NCI-H2029 treated with DMSO at 0.1 percent for 48 hours (cell line): ENCODE measurements at places on chromosomes 13 and 19.

- no peak for DNase-seq
Measured at GRCh38 chr19:13887517-13887916, 10.6 kb downstream of the NANOS3 start.

DNA sequence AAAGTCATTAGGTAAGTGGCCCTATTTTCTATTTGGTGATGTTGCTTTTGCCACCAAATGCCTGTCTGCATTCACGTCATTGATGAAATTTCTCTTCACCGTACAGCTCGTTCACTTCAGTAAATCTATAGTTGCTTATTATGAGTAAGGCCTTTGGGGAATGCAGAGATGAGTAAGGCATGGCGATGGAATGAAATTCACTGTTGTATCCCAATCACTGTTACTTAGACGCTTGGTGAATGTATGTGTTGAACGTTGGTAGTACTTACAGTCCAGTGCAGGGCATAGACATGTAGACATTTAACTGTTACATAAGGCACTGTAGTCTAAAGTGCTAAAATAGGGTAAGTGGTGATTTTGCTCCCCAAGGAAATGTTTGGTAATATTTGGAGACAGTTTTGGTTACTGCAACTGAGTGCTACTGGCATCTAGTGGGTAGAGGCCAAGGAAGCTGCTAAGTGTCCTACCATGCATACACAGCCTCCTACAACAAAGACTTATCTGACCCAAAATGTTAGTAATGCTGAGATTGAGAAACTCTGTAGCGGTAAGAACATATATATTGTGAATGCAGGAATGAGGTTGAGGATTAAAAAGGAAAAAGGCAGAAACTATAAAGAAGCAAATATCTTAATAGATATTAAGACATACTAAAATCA is 5.8 kb downstream of the AKAP11 start:
- no peak for DNase-seq

DNA sequence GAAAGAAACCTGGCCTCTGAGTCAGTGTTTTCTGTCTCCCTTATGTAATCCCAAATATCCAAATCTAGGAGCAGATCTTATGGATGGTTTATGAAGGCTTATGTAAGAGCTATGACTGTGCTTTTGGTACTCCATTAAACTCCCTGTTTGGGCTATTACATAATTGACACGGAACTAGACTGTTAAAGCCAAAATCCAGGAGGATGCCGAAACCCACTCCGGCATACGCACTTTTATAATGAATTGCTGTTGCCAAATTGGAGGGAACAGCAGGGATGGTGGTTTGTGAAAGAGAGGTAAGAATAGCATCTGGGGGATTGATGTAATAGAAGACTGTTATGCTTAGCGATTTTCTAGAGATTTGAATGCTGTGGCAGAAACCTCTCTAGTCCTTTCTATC is 2.0 kb downstream of the MTUS2 start:
- no peak for DNase-seq

DNA sequence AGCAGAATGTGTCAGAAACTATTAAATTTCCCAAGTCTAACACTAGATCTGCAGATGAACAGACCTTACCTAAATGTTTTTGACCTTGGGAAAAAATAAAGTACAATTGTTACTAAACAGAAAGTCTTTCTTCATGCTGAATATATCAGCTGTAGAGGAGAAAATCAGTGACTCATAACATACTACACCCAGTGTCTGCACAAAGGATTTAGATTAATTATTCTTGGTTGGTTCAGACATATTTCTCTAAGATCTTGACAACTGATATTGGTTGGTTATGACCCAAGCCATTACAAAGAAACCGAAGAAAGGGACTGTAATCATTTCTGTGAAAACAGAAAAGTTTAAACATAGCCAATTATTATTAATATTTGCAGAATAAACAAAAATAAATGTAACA is 225.1 kb downstream of the HS6ST3 start:
- no peak for DNase-seq

GRCh38 chr13:73433458-73433857 is 374.7 kb downstream of the KLF5 start:
- no peak for DNase-seq

GRCh38 chr13:106117640-106118039 is 417.8 kb downstream of the EFNB2 start:
- no peak for DNase-seq

- DNase-seq, result no peak
Measured at GRCh38 chr19:10587022-10587838, at the start of gene AP1M2. Gene AP1M2 (minus strand): TSS chr19:10587312. CDS start chr19:10587231, 81 bp downstream.
